ENCODE measurements at places on chromosomes 2 and 18.

GRCh38 chr2:4553241-4553640 lies 849.9 kb downstream of the DCDC2C start:
- no peak for ATAC-seq

DNA sequence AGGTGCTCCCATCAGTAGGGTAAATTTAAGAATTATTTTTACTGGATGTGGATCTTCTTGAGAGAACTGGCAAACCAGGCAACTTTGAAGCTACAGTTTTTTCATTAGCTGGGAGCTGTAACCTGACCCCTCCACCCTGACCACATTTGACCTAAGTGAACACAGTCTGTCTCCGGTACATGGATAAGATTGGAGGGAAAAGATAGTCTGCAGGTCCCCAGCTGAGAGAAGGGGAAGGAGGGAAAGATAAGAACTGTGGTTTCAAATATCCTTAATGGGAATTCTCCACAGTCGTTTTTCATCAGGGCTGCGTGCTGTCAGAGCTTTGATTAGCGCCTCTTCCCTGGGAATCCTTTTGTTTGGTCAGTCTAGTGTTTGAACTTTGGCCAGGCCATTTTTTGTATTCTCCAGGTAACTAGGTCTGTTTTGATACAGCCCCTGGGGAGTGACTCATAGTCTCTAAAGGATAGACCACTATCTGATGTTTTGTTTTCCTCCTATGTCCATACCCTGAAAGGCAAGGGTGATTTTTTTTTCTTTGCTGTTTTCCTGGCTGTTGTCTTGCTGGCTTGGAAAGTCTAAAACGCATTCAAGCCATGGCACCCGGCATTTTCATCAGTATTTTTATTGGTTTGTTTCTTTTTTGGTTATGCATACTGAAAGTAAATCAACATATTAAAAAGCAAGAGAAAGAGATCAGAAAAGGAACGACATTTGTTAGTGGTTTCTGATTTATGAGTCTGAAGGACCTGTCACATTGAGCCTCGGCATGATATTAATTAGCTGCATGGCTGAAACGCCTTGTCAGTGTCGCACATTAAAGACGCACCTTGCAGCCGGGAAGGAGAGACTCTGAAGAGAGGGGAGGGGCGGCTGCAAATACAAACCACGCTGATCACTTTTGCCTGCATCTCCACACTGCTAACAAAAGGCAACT lies 183.4 kb upstream of the FN1 start:
- ATAC-seq = no peak

DNA sequence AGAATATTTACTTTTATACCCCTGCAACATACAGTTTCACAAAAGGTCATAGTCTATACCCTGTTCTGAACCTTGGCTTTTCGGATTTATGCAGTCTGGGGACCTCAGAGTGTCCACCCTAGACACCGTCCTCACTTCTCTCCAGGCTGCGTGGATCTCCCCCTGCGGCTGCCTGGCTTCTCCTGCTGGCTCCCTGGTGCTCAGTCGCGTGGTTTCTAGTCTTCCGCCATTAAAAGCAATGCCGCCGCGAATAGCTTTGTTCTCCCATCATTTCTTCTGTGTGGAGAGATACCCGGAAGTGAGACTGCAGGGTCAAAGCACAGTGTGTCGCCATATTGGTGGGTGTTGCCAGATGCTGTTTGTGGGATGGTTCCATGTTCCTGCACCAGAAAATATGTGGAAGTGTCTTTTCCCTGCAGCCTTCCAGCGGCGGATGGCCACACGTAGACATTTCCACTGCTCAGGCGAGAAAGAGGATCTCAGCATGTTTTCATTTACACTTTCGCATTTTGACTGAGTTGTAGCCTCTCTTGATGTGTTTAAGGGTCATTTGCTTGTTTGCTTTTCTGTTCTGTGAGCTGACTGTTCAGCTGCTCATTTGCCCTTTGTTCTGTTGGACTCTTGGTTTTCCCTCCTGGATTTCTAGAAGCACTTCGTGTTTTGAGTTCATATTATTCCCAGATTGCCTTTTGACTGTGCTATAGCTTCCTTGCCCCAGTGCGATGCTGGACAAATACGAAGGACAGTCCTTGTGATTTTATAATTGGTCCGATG lies 22.9 kb upstream of the ASB1 start:
- no peak for ATAC-seq

DNA sequence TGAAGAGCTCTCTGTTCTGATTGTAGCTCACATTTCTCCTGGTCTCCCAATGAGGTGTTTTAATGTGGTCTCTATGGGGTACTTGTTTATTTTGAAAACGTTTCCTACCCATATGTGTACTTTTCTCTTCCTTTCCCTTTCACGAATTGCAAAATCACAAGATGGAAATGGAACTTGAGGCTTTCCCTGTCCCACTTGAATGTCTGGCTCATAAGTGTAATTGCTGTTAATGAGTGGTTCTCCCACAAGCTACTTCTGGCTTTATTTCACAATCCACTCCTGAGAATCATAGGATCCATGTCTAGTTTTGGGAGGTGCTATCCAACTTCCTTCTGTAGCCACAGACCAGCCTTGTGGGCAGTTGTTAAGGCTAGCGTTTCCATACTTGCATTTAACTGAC lies 81.1 kb upstream of the CAVIN2 start:
- ATAC-seq = no peak

- ATAC-seq = no peak
Observed at GRCh38 chr18:79738041-79738461, 58.4 kb downstream of the CTDP1 start.

- ATAC-seq = peak; percentile 88
Observed at GRCh38 chr2:121969166-121969565, 213.7 kb downstream of the TSN start.

GRCh38 chr2:223674998-223675609 lies 72.9 kb upstream of the SCG2 start:
- ATAC-seq = no peak

GRCh38 chr2:64887565-64887964 lies 101.6 kb upstream of the SLC1A4 start:
- ATAC-seq = no peak

DNA sequence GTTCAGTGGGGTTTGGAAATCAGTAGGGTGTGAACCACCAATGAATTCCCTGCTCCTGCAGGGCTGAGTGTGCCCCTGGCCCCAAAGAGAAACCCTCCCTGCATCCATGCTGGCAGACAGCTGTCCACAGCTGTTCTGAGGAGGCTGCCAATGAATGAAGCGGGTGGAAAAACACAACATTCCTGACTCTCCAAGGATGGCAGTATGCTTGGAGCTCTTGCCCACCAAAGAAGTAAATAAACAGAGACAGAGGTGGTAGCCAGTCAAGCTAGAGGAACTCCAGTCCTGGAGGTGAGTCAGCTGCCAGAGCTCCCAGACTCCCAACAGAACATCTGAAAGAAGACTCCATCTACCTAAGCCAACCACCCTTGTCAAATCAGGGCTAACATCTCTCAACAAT lies 6.2 kb downstream of the ZBTB7C start:
- peak; percentile 70 for ATAC-seq

DNA sequence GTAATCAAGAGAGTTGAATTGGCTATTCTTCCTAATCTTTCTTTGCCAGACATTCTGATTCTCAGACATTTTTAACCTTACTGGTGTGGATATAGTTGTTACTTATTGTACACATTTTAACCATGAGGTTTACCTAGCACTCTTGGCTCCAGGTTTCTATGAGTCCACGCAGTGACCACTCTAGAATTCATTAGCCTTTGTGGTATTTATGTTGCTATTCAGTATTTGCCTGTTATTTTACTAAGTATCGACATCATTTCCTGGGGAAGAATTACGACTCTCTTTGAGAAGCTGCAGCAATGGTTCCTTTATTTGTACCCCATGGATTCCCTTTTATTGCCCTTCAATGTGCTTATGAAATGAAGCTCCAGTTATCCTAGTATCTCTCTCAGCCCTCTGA lies 120.7 kb downstream of the RDH14 start:
- ATAC-seq = no peak
